Left ventricle myocardium superior (tissue), 1 donor: ENCODE measurements at places on chromosomes 16 and 17. TPM values are rescaled to one million over a fixed set of nuclear protein-coding genes. Genes with fewer than 3 reads are reported as not detected.

Gene SLC16A13
- 1.2 TPM for total RNA-seq

Gene PYDC1
- total RNA-seq = not detected

Gene ZNHIT3
- total RNA-seq = 22.1 TPM

Gene ATAD5
- total RNA-seq = 0.50 TPM

Gene PRDM7
- not detected for total RNA-seq

Gene WFDC1
- total RNA-seq = 2.0 TPM

Gene CIITA
- 12.2 TPM for total RNA-seq

Gene MYH1
- total RNA-seq = 0.10 TPM

Gene KRT12
- total RNA-seq = not detected

DNA sequence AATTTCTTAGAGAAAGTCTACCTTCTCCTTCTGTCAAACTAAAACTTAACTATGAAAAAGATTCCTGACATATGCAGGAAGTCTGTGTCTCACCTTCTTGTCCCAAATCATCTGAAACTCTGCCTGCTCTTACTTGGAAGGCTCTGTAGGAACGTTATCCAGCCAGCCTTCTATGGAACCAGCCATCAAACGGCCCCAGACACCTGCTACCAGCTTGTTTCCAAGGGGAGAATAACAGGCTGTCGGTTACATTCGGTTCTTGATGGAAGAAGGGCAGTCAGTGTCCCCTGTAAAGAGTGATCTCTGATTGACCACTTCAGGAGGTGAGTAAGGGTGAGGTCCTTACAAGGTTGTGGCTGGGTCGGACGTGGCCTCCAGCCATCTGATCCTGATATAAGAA, 1.7 kb downstream of the ADAMTS18 start:
- DNase-seq = no peak

GRCh38 chr17:72719206-72719577, 373.3 kb downstream of the SLC39A11 start:
- no peak for DNase-seq

GRCh38 chr17:6940186-6940649, 55.6 kb upstream of the ALOX12 start:
- no peak for DNase-seq

- peak; percentile 59 for DNase-seq
Measured at GRCh38 chr17:28968231-28968913, 17.1 kb upstream of the PHF12 start.

GRCh38 chr17:14840616-14841231, 424.4 kb downstream of the PMP22 start:
- DNase-seq = no peak

DNA sequence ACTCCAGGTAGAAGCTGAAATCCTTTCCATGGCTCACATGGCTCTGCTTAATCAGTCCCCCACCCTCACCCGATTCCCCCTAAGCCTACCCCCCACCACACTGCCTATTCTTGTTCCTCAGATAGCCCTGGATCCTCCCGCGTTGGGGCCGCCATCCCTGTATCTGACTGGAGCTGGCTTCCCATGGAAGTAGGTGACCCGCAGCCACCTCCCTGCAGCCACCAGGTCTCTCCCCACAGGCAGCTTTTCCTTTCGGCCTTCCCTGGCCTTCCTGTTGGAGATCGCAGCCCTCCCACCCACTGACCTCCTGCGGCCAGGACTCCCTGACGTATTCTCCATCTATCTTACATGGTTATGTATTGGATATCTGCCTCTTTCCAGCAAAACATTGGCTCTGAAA, 82.3 kb upstream of the MED9 start:
- no peak for DNase-seq

DNA sequence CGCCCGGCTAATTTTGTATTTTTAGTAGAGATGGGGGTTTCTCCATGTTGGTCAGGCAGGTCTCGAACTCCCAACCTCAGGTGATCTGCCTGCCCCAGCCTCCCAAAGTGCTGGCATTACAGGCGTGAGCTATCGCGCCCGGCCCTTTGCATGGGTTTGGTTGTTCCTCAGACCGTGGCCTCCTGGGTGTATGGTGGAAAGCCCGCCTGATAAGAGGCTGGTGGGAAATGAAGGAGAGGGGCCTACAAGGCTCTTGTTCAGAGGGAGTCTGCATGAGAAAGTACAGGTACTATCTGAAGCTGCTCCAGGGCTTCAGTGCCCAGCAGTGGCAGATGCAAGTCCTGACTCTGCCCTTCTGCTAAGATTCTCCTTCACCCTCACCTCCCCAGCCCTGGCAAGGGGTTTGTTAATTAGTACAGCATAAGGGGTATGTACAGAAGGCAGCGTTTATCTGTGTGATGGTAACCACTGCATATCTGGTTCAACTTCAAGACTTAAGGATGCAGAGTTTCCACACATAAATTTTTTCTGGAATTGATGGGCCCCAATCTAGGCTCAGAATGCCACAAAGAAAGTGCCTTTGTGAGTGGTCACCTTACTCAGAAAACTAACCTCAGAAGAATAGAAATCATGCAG, 24.2 kb downstream of the GRB7 start:
- DNase-seq = no peak

- no peak for DNase-seq
Measured at GRCh38 chr17:59387351-59388068, 56.1 kb downstream of the YPEL2 start.

DNA sequence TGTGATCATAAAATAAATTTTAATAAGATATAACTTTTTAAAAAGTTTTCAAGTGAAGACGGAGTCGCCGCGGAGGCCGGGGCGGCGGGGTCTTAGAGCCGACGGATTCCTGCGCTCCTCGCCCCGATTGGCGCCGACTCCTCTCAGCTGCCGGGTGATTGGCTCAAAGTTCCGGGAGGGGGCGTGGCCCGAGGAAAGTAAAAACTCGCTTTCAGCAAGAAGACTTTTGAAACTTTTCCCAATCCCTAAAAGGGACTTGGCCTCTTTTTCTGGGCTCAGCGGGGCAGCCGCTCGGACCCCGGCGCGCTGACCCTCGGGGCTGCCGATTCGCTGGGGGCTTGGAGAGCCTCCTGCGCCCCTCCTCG, at the start of gene FOXC2:
Gene FOXC2, plus strand, starts transcription at position 229 of the 365 bp plus-strand sequence. CDS start 507 bp downstream, outside the sequence.
- DNase-seq = peak; percentile 93

- peak; percentile 89 for DNase-seq
Measured at GRCh38 chr17:79777894-79778503, at the start of gene CBX2. Gene CBX2, plus strand, starts transcription at chr17:79778148. Its CDS starts 88 bp downstream, at chr17:79778236.

- DNase-seq = peak; percentile 59
Measured at GRCh38 chr17:80773243-80773991, 218.2 kb upstream of the CHMP6 start.

GRCh38 chr17:48629411-48629759, 3.2 kb upstream of the HOXB9 start:
- no peak for DNase-seq

GRCh38 chr16:12529582-12529981, 274.1 kb downstream of the CPPED1 start:
- DNase-seq = peak; percentile 5
